ENCODE measurements at places on chromosomes 2 and 18. TPM values are rescaled to one million over a fixed set of nuclear protein-coding genes. Genes with fewer than 3 reads are reported as not detected.

Gene NFATC1
- 10.2 TPM for total RNA-seq

Gene TBC1D8
- 90.2 TPM for total RNA-seq

Gene DSG4
- not detected for total RNA-seq

Gene SERPINB10
- not detected for total RNA-seq

Gene NAT8
- total RNA-seq: not detected

Gene ZNF236
- 12.7 TPM for total RNA-seq

Gene ATG16L1
- total RNA-seq: 36.7 TPM

Gene ERICH2
- total RNA-seq: not detected

Data from vein endothelial cell (primary cell).